ENCODE measurements at places on chromosomes 3 and 15. TPM values are rescaled to one million over a fixed set of nuclear protein-coding genes. Genes with fewer than 3 reads are reported as not detected.

DNA sequence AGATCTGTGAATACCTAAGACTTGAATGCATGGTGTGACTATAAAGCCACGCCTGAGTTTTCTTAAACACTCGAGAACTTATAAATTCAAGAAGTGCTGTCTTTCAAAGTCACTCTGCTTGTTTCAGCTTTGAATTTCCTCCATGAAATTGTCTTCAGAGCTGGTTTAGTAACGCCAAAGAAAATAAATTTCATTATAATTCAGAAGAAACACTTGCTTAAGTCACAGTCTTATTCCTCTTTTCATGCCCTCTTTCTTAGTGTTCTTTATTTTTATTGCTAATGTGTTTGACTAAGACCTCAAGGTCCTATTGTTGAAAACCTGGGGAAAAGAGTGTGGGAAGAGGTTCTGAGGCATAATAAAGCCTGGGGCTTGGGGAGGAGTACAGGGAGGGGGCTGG, 3.3 kb upstream of the RCN2 start:
- DNase-seq, result no peak

TEX55 gene
- total RNA-seq, result 0.27 TPM

CLSTN2 gene
- total RNA-seq, result 0.83 TPM

MTHFS gene
- 33.2 TPM for total RNA-seq

DNA sequence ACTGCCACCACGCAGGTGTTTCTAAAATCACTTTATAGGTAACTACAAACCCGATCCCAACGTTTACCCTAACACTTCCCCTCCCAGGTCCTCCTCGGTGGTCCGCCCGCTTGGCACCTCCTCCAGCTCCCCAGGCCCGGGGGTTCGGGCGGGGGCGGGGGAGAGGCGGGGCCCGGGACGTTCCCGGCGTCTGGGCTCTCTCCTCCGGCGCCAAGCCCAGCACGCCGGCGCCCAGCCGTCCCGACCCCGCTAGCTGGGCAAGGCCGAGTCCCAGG, 562 bp downstream of the CGGBP1 start:
- DNase-seq, result no peak

PLOD2 gene
- 30.5 TPM for total RNA-seq

DNA sequence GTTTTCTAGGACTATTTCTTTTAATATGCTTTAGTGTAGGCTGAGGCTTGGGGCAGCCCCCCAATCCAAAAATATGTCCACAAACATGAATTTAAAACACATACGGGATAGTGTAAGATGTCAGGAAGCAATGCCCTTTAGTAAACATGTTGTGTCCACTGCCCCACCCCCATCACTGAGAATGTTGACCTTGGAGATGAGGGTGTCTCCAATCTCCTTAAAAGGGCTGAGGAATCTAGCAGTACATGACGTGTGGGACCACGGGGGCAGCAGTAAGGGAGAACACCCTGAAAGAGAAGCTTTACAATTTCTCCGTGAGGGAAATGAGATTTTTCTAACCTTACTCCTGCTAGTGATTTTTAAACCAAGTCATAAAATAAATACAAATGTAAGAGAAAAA, 84.7 kb downstream of the SQOR start:
- DNase-seq, result peak; percentile 35

HYAL1 gene
- total RNA-seq, result 2.8 TPM
